ENCODE measurements at places on chromosomes 7 and 10.

GRCh38 chr7:148747274-148747673 lies 48.6 kb downstream of the CUL1 start:
- no peak for DNase-seq

DNA sequence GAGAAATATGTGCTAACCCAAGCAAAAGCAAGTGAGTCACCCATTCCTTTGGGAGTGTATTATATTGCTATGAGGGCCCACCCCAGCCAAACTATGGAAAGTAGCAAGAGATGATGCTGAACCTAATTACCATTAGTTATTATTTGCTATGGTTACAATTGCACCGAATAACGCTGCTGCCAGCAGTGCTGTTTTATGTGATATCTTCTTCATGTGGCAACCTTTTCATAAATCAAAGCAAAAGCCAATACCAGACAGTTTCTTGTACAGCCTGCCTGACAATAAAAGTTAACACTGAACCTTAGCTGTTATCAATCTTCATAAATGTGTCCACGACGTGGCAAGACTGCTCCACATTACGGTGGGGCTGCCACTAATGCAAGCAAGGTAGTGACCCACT lies 241.7 kb upstream of the PLXNA4 start:
- DNase-seq, result no peak

DNA sequence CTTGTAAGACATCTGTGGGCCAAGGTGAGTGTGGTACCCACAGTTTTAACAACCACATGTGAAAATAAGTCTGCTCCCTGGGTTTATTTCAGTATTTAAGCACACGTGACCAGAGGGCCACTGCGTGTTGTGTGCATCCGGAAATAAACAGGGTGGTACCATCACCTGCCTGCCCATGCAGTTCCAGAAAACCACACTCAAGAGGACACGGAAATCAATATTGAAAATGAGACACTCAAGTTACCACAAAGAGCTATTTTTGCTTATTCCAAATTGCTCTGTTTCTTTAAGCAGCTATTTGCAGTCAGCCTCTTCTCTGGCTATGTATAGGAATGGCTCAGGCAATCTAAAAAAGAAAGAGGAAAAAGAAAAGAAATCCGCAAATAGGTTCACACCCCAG lies 71.8 kb upstream of the LOXL4 start:
- no peak for DNase-seq

GRCh38 chr10:11609492-11610093 lies 1.9 kb downstream of the USP6NL start:
- DNase-seq, result no peak

DNA sequence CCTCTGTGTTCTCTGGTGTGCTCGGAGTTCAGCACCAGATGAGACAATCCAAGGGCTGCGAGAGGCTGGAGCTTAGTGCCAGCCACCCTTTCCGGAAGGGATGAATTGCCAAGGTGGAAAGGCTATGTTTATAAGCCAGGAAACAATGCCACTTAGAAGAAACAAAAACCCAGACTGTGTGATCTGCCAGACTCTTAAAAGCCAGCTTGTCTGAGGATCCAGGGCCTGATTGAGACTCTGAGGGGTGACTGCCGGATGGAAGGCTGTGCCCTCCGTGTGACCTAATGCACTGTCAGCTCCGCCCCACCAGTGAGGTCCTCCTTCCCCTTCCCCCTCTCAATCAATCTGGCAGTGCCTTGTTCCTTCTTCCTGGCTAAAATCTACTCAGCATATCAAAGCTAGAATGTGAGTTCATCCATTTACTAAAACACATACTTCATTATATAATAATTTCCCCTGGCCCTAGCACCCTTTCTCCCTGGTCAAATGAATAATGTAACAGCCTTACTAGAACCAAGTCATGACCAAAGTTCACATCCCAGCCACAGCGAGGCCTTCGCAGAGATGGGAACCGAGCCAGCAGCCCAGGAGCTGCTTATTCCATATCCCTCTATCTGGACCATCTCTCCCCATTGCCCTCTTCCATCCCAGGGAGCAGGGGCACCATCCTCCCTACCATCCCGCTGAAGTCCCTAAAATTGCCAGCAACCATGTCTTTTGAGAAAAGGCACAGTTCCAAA lies 25.5 kb downstream of the FAM107B start:
- no peak for DNase-seq

- DNase-seq, result no peak
These were observed 198.2 kb downstream of the PON1 start for GRCh38 chr7:95126053-95126709.

DNA sequence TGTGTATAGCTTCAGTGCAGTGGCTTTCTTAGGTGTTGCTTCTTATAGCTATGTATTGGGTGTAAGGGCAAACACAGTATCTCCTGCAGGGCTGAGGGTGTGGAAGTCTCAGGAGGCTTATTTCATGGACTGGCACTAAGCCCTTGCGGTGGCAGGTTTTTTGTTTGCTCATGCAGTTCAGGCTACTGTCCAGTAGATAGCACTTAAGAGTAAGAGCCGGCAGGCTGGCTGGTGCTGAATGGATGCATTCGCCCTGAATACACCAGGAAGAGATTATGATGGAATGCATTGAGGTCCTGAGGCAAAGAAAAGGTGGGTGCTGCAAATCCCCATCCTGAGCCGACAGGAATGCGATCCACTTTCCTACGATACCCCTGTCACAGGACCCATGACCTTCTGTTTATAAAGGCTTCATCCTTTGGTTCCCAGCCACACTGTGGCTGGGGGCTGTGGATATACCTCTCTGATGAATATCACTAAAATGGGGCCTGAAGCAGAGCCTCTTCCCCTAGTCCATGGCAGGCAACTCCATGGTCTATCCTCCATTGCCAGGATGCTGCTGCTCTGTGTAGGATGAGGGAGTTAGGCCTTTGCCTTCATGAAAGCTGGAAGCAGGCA lies 44.9 kb downstream of the ANXA8 start:
- DNase-seq, result no peak

GRCh38 chr7:11579141-11579540 lies 252.9 kb downstream of the THSD7A start:
- no peak for DNase-seq

- no peak for DNase-seq
These were observed 41.6 kb downstream of the BMPR1A start for GRCh38 chr10:86798025-86798424.

DNA sequence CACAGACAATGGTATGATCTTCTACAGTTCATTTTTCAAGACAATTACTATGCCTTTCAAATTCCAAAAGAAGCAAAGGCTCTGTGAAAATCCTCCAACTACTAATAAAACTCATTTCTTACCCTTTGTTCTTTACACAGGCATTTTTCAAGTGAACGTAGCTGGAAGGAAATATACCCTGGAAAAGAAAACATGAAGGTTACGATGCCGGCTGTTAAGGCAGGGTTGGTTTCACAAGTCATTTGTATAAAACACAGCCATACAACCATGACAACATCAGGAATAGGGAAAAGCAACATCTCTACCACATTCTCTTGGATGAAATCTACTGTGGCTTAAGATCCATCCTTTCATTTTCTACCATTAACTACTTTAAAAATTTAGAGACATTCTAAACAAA lies 207.9 kb downstream of the DOCK4 start:
- no peak for DNase-seq

GRCh38 chr10:59177031-59177797 lies 771 bp downstream of the PHYHIPL start:
- peak; percentile 68 for DNase-seq

- DNase-seq, result no peak
These were observed 6.9 kb upstream of the ACSL5 start for GRCh38 chr10:112366992-112367391.

DNA sequence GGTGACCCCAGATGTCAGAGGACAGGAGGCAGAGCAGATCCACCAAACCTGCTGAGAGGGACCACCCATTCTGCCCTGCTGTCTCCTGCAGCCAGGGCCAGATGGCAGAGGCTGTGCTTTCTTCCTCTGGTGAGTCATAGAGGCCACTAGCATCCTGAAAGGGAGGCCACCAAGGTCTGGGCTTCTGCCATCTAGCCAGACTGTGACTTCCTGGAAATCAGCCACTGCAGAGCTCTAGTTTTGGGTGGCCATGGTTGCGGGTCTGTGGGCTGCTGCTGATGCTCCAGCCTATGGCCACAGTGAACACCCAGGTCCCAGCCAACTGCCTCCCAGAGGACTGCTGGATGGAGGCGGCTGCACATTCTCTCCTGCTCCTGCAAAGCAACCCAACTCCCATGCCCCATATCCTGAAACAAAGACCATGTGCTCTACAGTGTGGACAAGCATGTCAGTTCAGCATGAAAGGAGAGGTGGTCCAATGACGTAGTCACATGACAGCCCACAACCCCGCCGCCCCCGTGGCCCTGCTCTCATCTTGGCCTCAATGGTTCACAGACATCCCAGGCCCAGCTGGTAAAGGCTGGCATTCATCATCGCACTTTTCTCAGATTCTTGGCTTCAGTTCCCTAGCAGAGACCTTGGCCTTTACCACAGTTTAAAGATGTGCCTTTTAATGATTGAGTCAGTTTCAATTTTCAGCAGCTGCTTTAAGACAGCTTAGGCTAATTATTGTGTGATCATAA lies 73.9 kb upstream of the CXCL12 start:
- DNase-seq, result no peak

DNA sequence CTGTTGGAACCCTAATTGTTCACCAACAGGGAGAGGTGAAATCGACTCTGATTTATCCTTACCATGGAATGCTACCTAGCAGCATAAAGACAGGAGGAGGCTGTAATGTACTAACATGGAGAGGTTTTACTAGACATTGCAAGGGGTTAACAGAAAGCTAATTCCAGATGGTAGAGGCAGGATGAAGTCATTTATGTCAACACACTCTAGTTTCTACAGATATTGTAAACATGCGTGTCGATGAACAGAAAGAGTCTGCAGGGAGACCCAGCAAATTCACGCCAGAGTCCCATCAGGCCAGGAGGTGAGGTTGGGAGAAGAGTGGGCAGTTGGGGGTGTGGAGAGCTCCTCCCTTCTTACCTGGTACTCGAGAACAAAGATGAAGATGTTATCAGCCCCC lies 7.0 kb downstream of the NPC1L1 start:
- no peak for DNase-seq

DNA sequence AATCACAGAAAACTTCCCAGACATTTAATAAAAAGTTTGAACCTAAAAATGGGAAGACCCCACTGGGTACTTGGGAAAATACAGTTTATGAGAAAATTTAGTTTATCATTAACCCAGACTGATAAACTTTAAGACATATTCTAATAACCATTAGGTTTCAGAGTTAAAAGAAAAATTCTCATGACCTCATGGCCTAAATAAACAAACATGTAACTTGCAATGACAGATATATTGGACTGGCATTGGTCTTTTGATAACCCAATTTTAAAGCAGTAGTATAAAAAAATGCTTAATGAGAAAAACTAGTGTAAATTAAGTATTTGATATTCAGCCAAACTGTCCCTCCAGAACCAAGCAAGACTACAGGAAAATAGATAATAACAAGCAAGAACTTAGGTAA lies 67.0 kb upstream of the ZNF804B start:
- DNase-seq, result no peak

DNA sequence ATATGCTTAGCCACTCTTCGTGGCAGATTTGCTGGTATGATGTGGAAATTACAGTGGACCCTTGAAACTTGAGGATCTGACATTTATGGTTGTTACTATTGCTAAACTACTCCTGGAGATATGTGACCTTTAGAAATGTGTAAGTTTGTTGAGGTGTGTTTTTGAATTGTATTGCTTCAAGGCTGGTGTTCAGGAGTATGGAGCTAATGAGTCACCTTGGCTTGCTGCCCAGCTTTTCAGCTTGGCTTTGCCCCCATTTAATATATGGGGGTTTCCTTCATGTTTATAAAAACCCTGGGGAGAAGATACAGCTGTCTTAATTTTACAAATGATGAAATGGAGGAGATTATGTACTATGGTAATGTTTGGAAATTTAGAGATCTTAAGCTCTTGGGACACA lies 11.6 kb downstream of the HBP1 start:
- no peak for DNase-seq

DNA sequence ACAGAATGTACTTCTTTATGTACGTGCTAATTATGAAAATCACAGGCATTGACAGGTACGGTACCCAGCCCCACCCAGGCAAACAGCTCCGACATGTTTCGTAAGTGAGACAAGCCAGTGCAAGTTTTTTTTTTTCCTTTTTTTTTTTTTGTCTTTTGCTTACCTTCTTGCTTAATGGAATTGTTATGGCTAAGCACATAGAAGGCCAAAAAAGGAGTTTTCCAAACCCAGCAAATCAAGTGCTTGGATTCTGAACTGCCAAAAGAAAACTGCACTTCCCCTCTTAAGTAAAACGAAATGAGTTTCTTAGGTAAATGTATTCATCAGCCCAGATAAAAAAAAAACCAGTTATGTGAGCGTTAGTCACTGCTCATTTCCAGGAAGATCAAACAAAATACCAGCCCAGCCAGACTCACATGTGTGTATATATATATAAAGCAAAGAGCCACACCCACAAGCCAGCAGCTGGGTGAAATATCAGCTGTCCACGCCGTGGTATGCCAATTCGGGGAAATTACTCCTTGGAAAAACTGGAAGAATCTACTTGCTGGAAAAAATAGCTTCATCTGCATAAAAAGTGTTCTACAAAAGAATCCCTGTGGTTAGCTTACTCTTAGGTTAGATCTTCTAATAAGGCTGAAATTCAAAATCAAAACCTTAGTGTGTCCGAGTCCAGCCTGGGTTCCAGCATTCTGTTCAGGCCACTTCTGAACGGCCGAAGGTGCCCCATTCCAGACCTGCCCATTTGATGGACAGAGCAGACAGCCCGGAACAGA lies 8.0 kb downstream of the KLF6 start:
- no peak for DNase-seq

DNA sequence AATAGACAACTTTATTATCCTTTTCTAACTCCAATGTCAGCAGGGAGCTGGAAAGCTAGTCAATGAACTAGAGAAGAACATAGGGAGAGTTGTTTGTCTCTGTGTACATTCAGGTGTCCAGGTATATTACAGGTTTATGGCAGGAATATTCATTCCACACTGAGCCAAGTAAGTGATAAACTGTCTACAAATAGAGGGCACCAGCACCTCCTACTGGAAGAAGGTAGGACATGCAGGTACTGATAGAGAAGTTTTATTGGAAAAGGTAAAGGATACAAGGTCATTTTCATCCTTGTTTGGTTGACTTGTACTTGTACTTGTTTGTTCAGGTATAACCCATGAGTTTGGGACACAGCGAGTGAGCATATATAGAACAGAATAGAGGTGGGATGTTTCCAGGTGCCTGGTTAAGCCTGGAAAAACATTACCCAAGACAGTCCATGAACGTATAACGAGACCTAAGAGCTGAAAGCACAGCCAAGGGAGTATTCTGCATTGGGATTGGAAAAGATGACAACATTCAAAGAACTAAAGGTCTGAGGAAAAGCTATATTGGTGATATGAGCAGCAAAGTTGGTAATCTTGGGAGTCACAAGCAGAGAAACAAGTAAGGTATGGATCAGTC lies 61.4 kb upstream of the PPP1R3C start:
- no peak for DNase-seq

GRCh38 chr7:114715907-114716306 lies 206.0 kb upstream of the MDFIC start:
- no peak for DNase-seq

DNA sequence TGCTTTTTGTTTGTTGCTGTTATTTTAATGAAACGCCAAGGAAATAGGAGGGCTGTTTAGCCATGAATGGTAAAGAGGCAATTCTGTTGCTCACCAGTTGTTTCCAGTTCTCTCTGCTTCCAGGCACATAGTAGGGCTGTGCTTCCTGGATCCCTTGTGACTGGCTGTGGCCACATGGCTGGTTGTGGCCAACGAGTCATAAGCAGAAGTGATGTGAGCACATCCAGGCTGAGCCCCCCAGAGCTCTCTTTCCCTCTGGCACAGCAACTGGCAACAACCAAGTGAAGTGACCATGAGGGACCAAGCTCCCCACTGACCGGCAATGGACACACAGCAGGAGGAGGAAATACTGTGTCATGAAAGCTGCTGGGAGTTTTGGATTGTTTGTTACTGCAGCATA lies 10.3 kb downstream of the GRID1 start:
- no peak for DNase-seq
